Body of pancreas (tissue), 4 donors: ENCODE measurements at places on chromosomes 2 and 18. TPM values are rescaled to one million over a fixed set of nuclear protein-coding genes. Genes with fewer than 3 reads are reported as not detected.

IL36B gene
- not detected for total RNA-seq

GRCh38 chr18:45528712-45529336, 86.5 kb upstream of the SLC14A2 start:
- no peaks in the 10 kb centered on the region for H3K4me1 ChIP-seq
- no peaks in the 10 kb centered on the region for H3K27me3 ChIP-seq
- H3K36me3 ChIP-seq: no peaks in the 10 kb centered on the region
- no peak overlapping the region for H3K4me3 ChIP-seq

DNA sequence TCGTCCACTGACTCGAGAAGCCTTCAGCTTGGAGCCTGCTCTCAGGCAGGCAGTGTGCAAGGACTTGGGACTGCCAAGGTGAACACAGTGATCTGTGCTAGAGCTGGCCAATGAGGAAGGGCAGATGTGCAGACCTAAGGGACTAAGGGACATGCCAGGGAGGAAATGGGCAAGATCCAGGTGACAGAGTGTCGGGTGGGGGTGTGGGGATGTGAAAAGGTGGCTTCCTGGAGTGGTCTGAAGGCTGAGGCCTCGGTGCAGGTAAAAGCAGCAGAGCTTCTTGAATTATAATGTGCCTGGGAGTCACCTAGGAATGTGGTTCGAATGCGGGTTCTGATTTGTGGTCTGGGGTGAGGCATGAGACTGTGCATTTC, 42.0 kb downstream of the STEAP3 start:
- no peaks in the 10 kb centered on the region for H3K27me3 ChIP-seq
- no peaks in the 10 kb centered on the region for H3K4me1 ChIP-seq
- no peak overlapping the region for H3K27ac ChIP-seq
- no peaks in the 10 kb centered on the region for H3K36me3 ChIP-seq

GPAT2 gene
- 1.6 TPM for total RNA-seq

DNA sequence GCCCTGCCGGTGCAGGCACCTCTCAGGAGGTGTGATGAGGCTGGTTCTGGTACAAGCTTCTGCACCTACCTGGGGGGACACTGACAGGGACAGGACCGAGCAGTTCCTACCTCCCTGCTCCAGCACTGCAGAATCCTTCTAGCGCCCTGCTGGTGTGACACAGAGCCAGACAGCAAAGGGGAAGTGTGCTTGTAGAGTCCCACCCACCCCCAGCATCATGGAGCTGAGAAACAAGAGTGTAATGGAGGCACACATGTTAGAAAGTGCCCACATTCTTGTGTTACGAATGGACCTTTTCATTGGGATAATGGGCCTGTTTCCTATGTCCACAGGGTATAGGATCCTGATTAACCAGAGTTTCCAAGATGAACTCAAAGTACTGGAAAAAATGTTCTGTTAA, 38.3 kb downstream of the OXER1 start:
- H3K36me3 ChIP-seq: no peaks in the 10 kb centered on the region
- H3K4me1 ChIP-seq: peaks cover 18% of the 10 kb centered on the region
- H3K27ac ChIP-seq: no peak overlapping the region
- no peak overlapping the region for H3K4me3 ChIP-seq

LDLRAD4 gene
- total RNA-seq: 35.9 TPM

LHCGR gene
- not detected for total RNA-seq

- no peak for DNase-seq
- H3K4me3 ChIP-seq: no peak overlapping the region
- no peaks in the 10 kb centered on the region for H3K36me3 ChIP-seq
- no peak overlapping the region for H3K27ac ChIP-seq
- H3K27me3 ChIP-seq: no peaks in the 10 kb centered on the region
These were observed 201.9 kb upstream of the RBMS1 start for GRCh38 chr2:160695402-160696086.

MYO1B gene
- 77.8 TPM for total RNA-seq

- H3K27ac ChIP-seq: no peak overlapping the region
- H3K27me3 ChIP-seq: no peaks in the 10 kb centered on the region
- no peaks in the 10 kb centered on the region for H3K36me3 ChIP-seq
- DNase-seq: no peak
- H3K4me3 ChIP-seq: no peak overlapping the region
These were observed 410.5 kb upstream of the CNTNAP5 start for GRCh38 chr2:123614596-123614995.

AQP12A gene
- 130 TPM for total RNA-seq

DNA sequence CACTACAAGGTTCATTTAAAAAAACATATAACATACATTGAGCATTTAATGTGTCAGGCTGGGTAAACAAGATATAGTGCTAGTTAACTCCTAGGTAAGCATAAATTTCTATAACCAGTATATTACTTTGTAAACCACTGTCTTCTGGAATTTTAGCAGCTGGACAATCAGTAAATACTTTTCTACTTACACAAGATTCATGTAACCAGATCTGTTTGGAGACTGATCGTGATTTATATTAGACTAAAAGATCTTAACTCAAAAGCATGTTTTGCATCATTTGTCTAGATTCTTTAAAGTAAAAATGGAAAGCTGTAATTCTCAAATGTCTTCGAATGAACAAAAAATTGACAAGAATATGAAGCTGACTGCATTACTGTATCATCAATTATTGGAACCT, 941 bp upstream of the SGO2 start:
- H3K27ac ChIP-seq: no peak overlapping the region
- H3K36me3 ChIP-seq: no peaks in the 10 kb centered on the region
- no peak overlapping the region for H3K4me3 ChIP-seq

- H3K4me3 ChIP-seq: no peak overlapping the region
- H3K4me1 ChIP-seq: no peaks in the 10 kb centered on the region
- no peaks in the 10 kb centered on the region for H3K27me3 ChIP-seq
- H3K36me3 ChIP-seq: no peaks in the 10 kb centered on the region
- no peak overlapping the region for H3K27ac ChIP-seq
These were observed 684.8 kb downstream of the SOCS6 start for GRCh38 chr18:70973626-70974025.

DNA sequence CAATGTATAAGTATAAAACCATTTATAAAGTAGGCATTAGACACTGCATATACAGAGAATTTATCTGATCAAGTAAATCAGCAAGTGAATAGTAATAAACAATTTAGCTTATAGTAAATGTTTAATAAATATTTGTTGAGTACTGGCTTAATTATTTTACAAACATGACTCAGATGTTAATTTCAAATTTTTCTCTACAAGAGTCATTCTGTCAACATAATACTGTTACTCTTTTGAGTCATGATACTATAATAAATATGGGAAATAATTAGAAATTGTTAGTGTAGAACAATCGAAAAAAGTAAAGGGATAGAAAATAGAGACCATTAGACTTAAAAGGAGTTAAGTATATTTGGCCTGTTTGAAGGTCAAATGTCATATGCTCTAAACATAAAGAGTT, 133.6 kb upstream of the MC4R start:
- H3K4me3 ChIP-seq: no peak overlapping the region
- no peak overlapping the region for H3K27ac ChIP-seq
- H3K27me3 ChIP-seq: no peaks in the 10 kb centered on the region
- no peak for DNase-seq
- H3K36me3 ChIP-seq: no peaks in the 10 kb centered on the region
- H3K4me1 ChIP-seq: no peaks in the 10 kb centered on the region

GRCh38 chr2:225842939-225843338, 443.4 kb downstream of the NYAP2 start:
- no peaks in the 10 kb centered on the region for H3K4me1 ChIP-seq
- no peaks in the 10 kb centered on the region for H3K27me3 ChIP-seq
- H3K36me3 ChIP-seq: no peaks in the 10 kb centered on the region
- no peak overlapping the region for H3K27ac ChIP-seq

GRCh38 chr2:104430359-104430740, 423.6 kb upstream of the POU3F3 start:
- H3K36me3 ChIP-seq: no peaks in the 10 kb centered on the region
- H3K27me3 ChIP-seq: no peaks in the 10 kb centered on the region
- H3K27ac ChIP-seq: no peak overlapping the region

- H3K27me3 ChIP-seq: no peaks in the 10 kb centered on the region
- DNase-seq: no peak
- no peak overlapping the region for H3K4me3 ChIP-seq
- peaks cover 8% of the 10 kb centered on the region for H3K4me1 ChIP-seq
- no peak overlapping the region for H3K27ac ChIP-seq
- no peaks in the 10 kb centered on the region for H3K36me3 ChIP-seq
These were observed 92.9 kb downstream of the MAP4K4 start for GRCh38 chr2:101790416-101790815.

GRCh38 chr2:66575625-66576310, 140.8 kb downstream of the MEIS1 start:
- DNase-seq: peak; percentile 53
- peak overlapping the region; percentile 31 for H3K4me3 ChIP-seq
- peaks cover 7% of the 10 kb centered on the region for H3K36me3 ChIP-seq
- H3K4me1 ChIP-seq: peaks cover 38% of the 10 kb centered on the region

CTAGE1 gene
- total RNA-seq: not detected

C2orf81 gene
- 0.33 TPM for total RNA-seq

GRCh38 chr2:108927936-108928659, 60.9 kb downstream of the EDAR start:
- peak; percentile 30 for DNase-seq
- no peaks in the 10 kb centered on the region for H3K36me3 ChIP-seq
- H3K4me1 ChIP-seq: no peaks in the 10 kb centered on the region
- H3K27ac ChIP-seq: no peak overlapping the region
- H3K27me3 ChIP-seq: no peaks in the 10 kb centered on the region

CD302 gene
- 30.0 TPM for total RNA-seq

- peaks cover 14% of the 10 kb centered on the region for H3K4me1 ChIP-seq
- DNase-seq: peak; percentile 50
- no peaks in the 10 kb centered on the region for H3K36me3 ChIP-seq
- no peaks in the 10 kb centered on the region for H3K27me3 ChIP-seq
- peak overlapping the region; percentile 55 for H3K27ac ChIP-seq
These were observed 54.3 kb downstream of the PKDCC start for GRCh38 chr2:42102024-42102590.

POTEC gene
- 4.0 TPM for total RNA-seq

EIF4E2 gene
- total RNA-seq: 12.2 TPM

DNA sequence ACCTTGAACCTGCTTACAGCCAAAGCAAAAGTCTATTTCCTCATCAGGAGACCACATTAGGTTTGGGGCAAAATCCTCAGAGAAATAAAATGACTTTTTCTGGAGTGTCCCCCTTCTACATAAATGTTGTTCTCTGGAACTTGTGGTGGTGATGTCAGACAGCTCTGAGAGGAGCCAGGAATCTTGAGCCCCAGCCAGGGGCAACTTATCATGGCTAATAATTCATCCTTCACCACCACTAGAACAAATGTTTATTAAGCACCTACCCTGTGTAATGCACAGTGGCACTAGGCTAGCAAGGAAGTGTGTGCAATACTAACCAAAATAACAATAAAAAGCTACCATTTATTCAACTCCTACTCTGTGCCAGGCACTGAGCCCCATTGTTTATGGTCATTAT, 9.0 kb upstream of the BMP10 start:
- no peaks in the 10 kb centered on the region for H3K27me3 ChIP-seq
- H3K36me3 ChIP-seq: no peaks in the 10 kb centered on the region
- H3K4me3 ChIP-seq: no peak overlapping the region
- H3K4me1 ChIP-seq: no peaks in the 10 kb centered on the region
- no peak overlapping the region for H3K27ac ChIP-seq
- DNase-seq: no peak

- H3K4me3 ChIP-seq: no peak overlapping the region
- H3K27me3 ChIP-seq: no peaks in the 10 kb centered on the region
- H3K36me3 ChIP-seq: no peaks in the 10 kb centered on the region
- H3K27ac ChIP-seq: no peak overlapping the region
- no peak for DNase-seq
- H3K4me1 ChIP-seq: peaks cover 13% of the 10 kb centered on the region
These were observed 66.6 kb downstream of the STPG4 start for GRCh38 chr2:47088371-47089082.

PXDN gene
- total RNA-seq: 41.9 TPM

DNA sequence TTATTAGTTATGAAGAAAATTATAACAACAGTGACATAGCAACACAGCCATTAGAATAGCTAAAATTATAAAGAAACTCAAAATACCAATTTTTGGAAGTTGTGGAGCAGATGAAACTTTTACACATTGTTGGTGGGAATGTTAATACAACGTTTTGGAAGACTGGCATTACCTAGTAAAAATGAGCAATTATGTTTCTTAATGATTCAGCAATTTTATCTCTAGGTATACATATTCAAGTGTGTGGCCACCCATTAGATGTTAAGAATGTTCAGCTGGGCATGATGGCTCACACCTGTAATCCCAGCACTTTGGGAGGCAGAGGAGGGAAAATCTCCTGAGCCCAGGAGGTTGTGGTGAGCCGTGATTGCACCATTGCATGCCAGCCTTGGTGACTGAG, 78.8 kb downstream of the INSIG2 start:
- H3K4me1 ChIP-seq: no peaks in the 10 kb centered on the region
- no peaks in the 10 kb centered on the region for H3K36me3 ChIP-seq
- DNase-seq: no peak
- H3K4me3 ChIP-seq: no peak overlapping the region

CPLX4 gene
- not detected for total RNA-seq

DNA sequence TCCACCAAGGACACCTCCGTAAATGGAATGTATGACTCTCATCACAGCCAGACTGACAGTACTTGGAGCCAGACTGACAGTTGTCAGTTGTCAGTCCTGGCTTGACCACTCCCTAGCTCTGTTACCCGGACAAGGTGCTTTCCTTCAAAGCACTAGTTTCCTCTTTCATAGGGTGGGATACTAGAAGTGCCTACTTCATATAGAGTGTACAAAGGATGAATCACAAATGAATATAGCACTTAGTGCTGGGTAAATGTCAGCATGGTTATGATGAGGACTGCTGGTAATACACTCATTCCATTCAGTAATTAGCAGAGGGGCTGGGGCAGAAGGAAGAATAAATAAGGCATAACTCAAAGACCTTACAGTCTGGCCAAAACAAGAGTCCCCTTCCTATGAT, 91.4 kb downstream of the ARL4C start:
- no peaks in the 10 kb centered on the region for H3K27me3 ChIP-seq
- no peak for DNase-seq
- H3K4me3 ChIP-seq: no peak overlapping the region
- H3K36me3 ChIP-seq: no peaks in the 10 kb centered on the region

- no peaks in the 10 kb centered on the region for H3K36me3 ChIP-seq
- peaks cover 20% of the 10 kb centered on the region for H3K4me1 ChIP-seq
- H3K27ac ChIP-seq: no peak overlapping the region
These were observed 251.8 kb upstream of the SMIM21 start for GRCh38 chr18:75679331-75679730.

- DNase-seq: no peak
- peaks cover 5% of the 10 kb centered on the region for H3K4me1 ChIP-seq
- H3K27me3 ChIP-seq: no peaks in the 10 kb centered on the region
- H3K36me3 ChIP-seq: no peaks in the 10 kb centered on the region
- H3K4me3 ChIP-seq: no peak overlapping the region
These were observed 927.7 kb downstream of the CCDC85A start for GRCh38 chr2:57111531-57111930.

CAPN10 gene
- 16.3 TPM for total RNA-seq

CXCR1 gene
- not detected for total RNA-seq

DNA sequence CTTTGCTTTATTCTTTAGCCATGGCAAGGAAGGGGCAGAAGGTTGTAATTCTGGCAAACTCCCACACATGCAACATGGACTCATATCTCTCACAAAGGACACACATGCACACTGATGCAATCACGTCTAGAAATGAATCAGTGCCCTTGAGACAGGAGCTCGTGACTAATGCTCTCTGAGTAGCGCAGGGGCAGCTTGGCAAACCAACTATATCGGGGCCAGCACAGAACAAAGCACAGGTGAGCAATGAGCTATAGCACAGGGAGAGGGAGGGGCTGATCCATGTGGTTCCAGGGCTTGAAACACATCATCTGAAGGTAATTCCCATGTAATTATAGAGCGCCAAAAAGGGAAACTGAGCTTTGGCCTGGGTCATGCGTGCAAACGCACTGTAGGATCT, 165.2 kb upstream of the KLF7 start:
- no peaks in the 10 kb centered on the region for H3K27me3 ChIP-seq
- H3K27ac ChIP-seq: no peak overlapping the region
- H3K4me1 ChIP-seq: peaks cover 9% of the 10 kb centered on the region
- no peak for DNase-seq
